NCI-H446 treated with DMSO at 0.1 percent for 48 hours (cell line): ENCODE measurements at places on chromosomes 6 and 20.

DNA sequence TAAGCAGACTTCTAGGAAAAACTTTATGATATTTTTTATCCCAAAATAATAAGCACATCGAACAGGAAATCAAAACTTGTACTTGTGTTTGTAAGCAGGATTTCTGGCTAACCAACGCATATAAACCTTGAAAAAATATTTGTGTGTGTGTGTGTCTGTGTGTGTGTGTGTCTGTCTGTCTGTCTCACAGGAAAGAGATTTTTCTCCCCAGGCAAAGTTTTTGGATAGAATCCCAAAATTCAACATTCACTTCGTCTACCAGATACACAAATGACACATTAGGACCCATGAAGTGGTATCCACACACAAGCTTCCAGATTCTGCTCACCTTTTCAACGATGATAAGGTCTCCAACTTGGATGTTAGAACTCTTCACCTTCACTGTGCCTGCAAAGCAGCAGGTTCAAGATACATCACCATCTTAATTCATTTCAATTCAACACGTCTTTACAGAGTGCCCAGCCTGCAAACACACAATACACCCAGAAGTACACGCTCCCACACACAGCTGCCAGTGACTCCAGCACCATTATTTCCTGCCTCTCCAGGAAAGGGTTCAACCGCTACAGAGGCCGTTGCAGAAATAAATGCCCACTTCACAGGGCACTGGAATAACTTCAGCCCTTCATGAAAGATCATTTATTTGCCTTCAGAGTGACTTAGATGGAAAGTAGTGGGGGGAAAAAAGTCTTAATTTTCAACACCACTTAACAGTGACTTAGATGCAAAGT, 70.9 kb downstream of the ATP9A start:
- no peak for DNase-seq

- DNase-seq, result no peak
Observed at GRCh38 chr6:133886104-133886775, 2.7 kb upstream of the TCF21 start.

- DNase-seq, result no peak
Observed at GRCh38 chr6:21995318-21995717, 301.5 kb downstream of the PRL start.

DNA sequence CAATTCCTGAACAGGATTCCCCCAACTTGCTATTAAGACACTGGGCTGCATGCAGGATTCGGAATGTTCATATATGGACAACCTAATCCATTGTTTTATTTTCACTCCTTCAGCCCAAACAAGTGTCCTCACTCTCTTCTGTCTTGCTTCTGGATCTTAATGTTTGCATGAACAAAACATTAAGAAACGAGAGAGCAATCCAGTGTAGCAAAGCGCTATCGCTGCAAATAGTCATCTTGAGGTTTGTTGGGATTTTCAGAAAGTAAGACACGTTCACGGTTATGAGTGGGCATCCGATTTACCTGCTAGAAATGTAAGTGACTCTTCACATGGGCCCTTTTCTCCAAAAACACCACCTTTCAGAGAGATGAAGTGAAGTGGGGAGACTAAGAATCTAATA, 156.4 kb downstream of the MBOAT1 start:
- no peak for DNase-seq

GRCh38 chr20:14890713-14891112, 553.3 kb upstream of the FLRT3 start:
- no peak for DNase-seq

DNA sequence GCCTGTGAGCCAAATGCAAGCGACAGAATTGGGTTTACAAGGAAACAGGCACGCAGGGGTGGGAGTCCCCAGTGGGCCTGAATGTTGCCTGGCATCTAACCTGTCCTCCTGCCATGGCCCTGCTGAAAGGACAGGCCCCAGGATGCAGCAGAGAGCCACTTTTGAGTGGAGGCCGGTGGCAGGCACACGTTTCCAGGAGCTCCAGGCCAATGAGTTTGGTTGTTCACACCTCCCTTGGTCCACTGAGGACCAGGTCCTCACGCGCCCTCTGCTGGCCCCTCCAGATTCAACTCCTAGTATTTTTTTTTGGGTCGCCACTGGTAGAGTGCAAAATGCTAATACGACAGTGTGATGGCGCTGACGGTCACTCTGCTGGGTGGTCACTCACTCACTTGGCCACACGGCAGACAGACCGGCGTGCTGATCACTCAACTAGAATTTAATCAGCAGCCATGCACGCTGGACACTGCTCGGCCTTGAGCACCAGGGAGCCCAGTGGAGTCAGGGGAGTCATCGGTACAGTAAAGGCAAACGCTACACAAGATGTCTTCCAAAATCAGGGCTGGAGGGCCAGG, 81.7 kb upstream of the NFATC2 start:
- no peak for DNase-seq

GRCh38 chr6:44942798-44943197, 385.3 kb upstream of the RUNX2 start:
- DNase-seq, result no peak

- no peak for DNase-seq
Observed at GRCh38 chr6:25713824-25714223, 40.7 kb upstream of the SLC17A4 start.

- no peak for DNase-seq
Observed at GRCh38 chr20:15619816-15620215, 953.4 kb downstream of the KIF16B start.
